ENCODE measurements at places on chromosomes 5 and 9.

DNA sequence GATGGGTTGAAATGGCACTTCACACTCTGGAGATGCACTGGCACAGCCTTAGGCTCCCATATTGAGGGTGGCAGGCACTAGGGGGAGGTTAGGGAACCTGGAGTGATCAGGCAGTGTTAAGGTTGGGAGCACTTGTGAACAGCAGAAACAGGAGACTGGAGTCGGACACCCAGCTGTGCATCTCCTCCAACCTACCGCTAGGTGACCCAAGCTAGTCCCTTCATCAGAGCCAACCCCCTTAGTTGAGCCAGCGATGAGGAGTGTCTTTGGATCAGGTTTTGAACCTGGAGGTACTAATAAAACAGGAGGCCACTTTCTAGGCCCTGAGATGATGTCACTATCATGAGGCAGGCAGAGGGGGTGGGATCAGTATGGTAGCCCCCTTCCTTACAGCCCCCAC lies 1.7 kb downstream of the ACTL7B start:
- no peak for DNase-seq

GRCh38 chr5:178425621-178426068 lies 164.5 kb downstream of the COL23A1 start:
- no peak for DNase-seq

DNA sequence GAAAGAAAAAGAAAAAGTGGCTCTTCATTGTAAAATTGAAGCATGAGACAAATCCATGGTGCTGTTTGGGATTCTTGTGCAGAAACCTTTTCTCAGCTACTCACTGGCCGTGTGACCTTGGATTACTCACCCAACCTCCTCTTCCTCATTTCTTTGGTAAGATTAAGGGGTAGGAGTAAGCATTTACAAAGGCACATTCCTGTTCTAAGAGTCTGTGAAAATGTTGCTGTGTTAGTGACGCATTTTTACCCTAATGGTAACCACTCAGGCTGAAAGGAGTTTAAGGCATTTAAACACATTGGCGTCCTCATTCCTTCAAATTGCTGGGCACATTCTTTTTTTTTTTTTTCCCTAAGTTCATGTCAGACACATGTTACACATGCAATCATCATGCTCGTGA lies 4.3 kb downstream of the RAI14 start:
- peak; percentile 56 for DNase-seq

DNA sequence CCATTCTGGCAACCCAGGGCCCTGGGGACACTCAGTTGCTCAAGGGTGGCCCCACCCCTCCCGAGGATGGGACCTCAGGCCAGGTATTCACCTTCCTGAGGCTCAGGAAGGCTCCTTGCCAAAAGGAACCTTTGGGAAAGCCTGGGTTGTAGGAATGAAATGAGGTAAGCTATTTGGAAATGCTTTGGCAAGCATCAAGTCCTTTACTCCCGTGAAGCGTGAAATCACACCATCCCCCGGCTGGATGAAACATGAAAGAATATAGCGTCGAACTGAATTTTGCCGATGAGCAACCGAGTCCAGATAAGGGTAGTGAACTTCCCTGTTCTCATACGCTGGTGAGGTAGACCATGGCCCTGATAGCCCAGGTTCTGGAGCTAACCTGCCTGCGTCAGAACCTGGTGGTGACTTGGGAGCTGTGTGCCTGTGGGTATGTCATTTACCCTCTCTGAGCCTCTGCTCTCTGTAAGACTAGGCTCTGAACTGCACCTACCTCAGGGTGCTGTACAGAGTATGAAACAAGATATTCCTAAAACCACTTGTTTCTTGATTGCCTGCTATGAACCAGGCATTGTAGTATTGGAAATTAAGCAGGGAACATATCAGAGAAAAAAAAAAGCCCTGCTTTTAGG lies 105.3 kb upstream of the BOD1 start:
- no peak for DNase-seq

- no peak for DNase-seq
These were observed 32.6 kb downstream of the SLC35D2 start for GRCh38 chr9:96350866-96351265.

- DNase-seq = no peak
These were observed 3.8 kb upstream of the PDLIM4 start for GRCh38 chr5:132253452-132254320.

DNA sequence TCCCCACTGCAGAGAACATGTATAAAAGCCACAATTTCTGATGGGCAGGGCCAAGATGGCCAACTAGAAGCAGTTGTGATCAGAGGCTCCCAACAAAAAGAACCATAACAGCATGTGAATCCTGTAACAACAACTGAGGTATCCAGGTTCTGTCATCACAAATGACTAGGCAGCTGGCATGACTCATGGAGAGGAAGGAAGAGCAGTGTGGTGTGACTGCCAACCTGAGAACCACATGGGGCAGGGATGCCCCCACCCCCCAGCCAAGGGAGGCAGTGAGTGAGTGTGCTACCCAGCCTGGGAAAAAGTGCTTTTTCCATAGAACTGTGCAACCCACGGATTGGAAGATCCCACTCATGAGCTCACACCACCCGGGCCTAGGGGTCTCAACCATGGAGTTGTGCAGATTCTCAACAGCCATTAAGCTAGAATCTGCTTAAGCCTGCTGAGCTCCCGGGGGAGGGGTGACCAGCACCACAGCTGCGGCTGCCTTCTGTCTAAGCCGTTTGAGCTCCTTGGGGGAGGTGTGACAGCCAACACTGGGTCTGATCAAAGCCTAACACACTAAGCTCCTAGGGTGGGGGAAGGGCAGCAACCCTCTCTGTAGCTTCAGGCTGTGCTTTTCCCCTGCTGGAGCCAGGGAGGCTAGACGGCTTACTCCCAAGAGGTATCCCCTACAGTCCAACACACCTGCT lies 80.1 kb upstream of the DMAC1 start:
- DNase-seq = no peak

- DNase-seq = no peak
These were observed 43.8 kb upstream of the GOLPH3 start for GRCh38 chr5:32217886-32218396.

DNA sequence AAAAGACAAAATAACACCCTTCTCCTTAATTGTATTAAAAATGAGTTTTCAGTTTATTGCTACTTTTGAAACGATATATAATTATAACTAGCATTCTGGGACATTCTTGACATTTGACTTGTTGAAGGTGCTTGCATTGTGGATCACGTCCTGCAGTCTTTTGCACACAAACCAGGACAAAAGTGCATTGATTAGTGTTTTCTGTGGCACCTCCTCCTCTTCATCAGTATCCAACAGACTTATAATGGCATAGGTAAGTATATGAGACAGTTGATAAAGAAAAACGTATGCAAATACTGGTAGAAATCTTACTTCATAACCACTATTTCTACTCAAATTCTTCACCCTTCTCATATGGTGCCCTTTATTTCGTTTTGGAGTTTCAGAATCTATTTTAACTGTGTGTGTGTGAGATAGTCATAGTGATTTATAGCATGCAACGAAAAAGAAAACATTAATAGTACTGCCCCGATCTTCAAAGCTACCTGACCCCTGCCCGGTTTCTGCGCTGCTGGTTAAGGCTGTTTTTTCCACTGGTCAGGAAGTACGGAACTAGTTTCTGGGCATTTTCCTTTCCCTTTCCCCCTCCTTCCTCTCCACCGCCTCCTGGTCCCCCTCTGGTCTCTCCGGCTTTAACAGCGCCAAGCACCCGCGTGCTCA lies 639 bp upstream of the RASA1 start:
- no peak for DNase-seq

- no peak for DNase-seq
These were observed 42.7 kb upstream of the AKNA start for GRCh38 chr9:114430457-114430856.

DNA sequence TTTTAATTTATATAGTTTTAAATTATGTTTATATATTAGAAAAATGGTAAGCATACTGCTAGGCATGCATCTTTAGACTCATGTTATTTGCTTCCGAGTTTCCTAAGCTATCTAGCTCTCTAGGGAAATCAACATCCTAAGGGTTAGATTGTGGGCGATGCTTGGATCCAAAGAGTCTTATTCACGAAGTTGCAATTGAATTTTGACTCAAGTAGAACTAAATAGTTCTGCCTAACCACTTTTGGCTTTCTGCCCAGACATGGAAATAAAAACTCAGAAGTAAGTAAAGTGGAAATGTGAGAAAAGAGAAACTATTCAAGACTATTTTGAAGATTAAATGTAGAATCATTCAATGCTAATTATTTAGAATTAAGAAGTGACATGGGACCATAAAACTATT lies 440.4 kb downstream of the CDH18 start:
- no peak for DNase-seq

DNA sequence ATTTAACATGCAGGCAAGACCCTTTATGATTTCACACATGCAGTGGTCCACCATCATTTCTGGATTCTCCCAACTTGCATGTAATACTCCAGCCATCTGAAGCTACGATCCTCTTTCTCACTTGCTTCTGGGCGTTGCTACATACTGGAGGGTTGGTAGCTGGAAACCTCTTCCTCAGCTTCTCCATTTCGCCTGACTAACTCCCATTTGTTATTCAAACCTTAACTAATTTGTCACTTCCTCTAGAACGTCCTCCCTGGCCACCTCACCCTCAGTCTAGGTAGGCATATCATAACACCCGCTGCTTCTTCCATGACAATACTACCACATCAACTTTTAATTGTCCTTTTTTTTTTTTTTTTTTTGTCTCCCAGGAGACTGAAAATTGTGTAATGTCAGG lies 72.6 kb upstream of the EQTN start:
- peak; percentile 82 for DNase-seq

GRCh38 chr9:76756941-76757673 lies 7.1 kb upstream of the PCA3 start:
- no peak for DNase-seq

GRCh38 chr9:70195456-70195855 lies 63.3 kb upstream of the SMC5 start:
- DNase-seq = no peak

DNA sequence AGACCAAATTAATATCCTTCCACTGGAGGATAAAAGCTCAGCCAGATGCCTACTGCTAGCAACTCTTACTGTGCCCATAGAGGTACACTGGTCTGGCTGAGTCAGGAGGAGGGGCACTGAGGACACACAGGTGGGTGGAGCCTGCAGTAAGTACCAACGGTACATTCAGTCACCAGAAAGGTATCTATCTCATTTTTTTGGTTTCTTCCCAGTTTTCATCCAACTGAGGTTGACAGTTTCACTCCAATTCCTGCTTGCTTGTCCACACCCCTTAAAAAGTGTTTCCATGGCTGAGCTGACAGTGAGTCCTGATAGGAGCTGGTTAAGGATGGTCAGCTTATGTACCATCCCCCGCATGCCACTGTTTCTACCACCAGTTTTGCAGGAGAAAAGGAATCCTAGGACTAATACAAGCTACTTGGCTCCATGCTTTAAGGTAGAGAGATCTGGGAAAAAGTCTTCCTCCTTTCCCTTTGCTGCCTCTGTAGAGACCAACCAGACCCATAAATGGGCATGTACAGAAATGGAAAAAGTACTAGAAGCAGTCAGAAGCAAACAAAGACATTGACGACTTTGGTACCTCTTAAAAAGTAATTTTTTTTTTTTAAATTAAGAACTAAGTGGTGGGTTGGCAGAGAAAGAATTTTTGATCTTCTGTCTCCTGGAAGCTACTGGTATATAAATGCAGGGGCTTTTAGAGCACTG lies 3.2 kb downstream of the ELL2 start:
- no peak for DNase-seq

GRCh38 chr5:139304391-139305324 lies 11.1 kb downstream of the MATR3 start:
- DNase-seq = no peak

GRCh38 chr5:177126771-177127170 lies 6.8 kb upstream of the NSD1 start:
- no peak for DNase-seq

GRCh38 chr5:43563321-43563720 lies 6.4 kb upstream of the PAIP1 start:
- DNase-seq = no peak

- DNase-seq = no peak
These were observed 180.0 kb upstream of the DMAC1 start for GRCh38 chr9:7979611-7980010.

- DNase-seq = no peak
These were observed 38.0 kb upstream of the LRRC14B start for GRCh38 chr5:153256-153655.

GRCh38 chr5:84260140-84260539 lies 124.5 kb downstream of the EDIL3 start:
- no peak for DNase-seq

DNA sequence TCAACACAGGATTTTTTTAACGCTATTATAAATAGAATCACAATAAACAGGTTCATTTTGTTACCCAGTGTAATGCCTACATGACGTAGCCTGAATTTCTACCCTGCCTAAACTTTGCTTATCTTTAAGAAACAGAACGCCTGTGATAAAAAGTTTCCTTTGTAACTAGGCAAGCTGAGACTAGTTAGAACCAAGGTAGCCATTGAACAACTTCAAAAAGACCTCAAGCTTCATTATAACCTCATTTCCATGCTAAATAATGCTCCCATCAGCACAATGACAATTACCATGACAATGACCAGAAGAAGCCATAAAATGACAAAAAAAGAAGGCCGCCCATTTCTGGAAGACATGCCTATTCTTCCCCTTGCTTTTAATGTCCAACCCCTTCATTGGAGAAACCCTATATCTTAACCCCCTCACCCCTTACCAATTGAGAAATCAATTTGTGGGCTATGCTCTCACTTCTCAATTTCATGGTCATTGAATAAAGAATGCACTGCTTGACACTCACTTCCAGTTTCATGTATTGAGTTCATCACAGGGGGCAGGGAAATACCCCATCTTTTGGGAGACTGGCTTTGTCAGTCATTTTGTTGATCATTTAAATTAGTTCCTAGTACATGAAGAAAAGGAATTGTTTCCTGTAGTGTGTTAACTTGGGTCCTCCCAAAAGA lies 276.8 kb downstream of the MCTP1 start:
- no peak for DNase-seq

DNA sequence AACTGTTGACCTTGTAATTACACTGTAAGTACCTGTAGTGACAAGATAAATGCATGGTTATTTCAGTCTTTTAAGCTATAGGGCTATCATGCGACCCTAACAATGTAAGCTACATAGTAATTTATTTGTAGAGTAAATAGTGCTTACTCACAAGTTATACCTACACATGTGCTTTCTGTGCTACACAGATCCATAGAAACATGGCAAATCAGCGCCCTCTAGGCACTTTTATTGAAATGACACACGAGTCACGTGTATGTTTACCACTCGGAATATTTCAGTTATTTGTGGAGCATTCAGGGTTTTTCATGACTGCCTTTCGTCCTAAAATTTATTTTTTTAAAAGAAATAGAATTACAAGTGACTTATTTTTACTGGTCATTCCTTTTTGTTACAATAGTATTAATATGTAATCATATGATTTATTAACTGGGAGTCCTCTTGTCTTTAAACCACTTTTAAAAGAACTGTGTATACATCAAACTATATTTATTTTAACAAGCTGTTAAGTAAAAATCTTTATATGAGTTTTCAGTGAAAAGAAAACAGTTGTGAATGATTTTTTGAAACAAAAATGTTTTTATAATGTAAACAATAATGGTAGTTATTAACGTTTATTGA lies 1242.3 kb upstream of the WWC1 start:
- peak; percentile 55 for DNase-seq

GRCh38 chr9:5611321-5612184 lies 17.4 kb upstream of the RIC1 start:
- DNase-seq = no peak

Data from inflammatory macrophage (primary cell).